Breast epithelium (tissue), 4 donors: ENCODE measurements at places on chromosomes 13 and 19. TPM values are rescaled to one million over a fixed set of nuclear protein-coding genes. Genes with fewer than 3 reads are reported as not detected.

- DNase-seq: no peak
These were observed 107.0 kb downstream of the PCDH9 start for GRCh38 chr13:67123165-67123564.

- DNase-seq: no peak
These were observed 3.9 kb downstream of the OCEL1 start for GRCh38 chr19:17229890-17230289.

DNA sequence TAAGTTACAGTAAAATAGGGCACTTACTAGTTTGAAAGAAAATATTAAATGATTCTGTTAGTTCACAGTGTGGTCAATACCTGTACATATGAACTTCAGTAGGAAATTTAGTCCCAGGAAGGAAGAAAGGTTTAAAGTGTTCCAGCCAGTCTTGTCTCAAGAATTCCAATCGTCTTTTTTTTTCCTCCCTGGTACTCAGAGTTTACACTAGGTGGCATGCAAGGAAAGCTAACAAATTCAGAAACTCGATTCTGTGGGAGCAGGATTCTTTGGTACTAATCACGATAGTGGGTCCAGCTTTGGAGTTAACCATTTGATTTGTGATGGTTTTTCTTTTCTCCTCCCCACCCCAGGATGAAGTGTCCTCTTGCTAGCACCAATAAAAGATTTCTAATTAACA is 43.6 kb downstream of the POLR1D start:
- no peak for DNase-seq

- DNase-seq: no peak
These were observed 44.1 kb upstream of the C13orf46 start for GRCh38 chr13:114017966-114018365.

GRCh38 chr13:59229401-59229800 is 934.3 kb downstream of the DIAPH3 start:
- no peak for DNase-seq

DNA sequence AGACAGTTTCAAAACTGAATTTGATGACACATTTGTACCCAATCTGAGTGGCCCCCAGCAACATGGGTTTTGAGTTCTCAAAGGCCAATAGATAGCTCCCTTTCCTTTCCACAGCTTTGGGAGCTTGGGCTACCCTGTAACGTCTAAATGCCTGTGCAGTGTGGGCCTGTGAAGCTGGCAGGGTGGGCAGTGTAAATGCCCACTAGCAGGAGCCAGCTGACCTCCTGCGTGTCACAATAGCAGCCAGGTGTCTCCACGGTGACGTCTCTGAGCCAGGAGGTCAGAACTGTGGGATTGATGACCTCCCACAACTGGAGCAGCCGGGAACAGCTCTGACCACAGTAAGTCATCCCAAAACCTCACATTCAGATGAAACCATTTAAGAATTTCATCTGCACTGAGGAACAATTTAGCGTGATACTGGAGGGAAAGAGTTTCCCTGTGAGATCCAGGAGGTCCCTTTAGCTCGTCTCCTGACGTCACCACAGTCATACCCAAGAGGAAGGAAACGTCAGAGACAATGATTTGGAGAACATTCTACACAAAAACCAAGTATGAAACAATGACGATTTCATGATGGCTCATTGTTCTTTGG is at the start of gene IPO5:
IPO5 (plus strand) TSS at position 300 of the 595 bp plus-strand sequence. CDS start 23,022 bp downstream, outside the sequence.
- DNase-seq: no peak

DNA sequence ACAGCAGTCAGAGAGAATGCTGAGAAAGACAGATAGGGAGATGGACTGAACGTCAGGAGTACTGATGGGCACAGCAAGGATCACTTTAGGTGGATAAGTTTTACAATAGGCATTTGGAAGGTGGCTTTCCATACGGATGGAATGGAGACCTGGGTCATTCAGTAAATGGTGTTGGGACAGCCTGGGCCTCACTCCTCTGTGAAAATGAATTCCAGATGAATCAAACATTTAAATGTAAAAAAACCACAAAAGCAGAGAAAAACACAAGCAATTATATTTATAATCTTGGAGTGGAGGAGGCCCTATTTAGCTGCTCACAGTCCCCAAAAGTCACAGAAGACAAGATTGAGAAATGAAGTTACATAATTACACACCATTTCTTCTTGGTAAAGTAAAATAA is 4.7 kb downstream of the IL17D start:
- DNase-seq: no peak

DNA sequence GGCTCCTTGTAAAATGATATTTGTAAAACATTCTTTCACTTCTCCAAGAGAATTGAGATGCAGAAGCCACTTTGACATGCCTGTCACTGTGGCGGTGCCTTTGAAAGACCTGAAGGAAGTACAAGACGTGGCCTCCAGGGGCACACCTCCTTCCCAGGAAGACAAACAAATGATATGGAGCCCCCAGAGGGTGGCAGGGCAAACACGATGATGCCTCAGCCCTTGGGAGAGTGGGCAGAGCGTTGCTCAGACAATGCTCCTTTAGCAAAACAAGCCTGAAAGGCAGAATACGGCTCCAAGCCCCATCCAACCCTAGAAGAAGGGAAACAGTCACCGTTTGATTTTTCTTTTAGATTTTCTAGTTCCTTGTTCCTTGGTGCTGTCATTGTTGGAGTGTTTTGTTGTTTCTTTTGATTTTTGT is 9.2 kb upstream of the ATP12A start:
- no peak for DNase-seq

DNA sequence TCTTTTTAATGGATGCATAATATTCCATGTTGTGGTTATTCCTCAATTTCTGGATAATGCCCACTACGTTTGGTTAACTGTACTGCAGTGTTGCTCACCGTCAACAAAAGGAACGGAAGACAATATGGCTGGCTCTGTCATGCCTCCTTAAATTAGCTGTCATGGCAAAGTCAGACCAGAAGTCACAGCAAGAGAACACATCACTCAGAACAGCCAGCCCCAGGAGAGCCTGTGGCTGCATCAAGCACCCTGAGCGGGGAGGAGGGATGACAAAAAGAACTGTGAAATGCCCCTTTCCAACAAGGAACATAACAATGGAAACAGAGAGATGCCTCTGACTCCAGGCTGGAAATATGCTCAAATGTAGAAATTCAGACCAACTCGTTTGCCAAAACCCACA is 366.0 kb upstream of the ZNF507 start:
- DNase-seq: no peak

- DNase-seq: no peak
These were observed 83.4 kb downstream of the ATP8A2 start for GRCh38 chr13:25455146-25455545.

DNA sequence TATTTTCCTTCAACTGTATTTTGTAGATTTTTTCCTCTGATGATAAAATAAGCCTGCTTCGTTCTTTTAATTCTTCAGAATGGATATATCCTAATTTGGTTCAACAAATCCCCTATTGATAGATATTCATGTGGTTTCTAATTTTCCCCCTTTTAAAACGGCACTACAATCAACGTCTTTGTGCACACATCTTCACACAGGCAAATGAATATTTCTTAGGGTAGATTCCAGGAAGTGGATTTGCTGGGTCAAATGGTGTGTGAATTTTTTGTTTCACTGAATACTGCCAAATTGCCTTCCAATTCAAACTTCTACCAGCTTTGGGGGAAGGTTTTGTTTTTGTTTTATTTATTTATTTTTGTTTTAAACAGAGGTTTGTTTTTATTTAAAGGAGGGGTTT is 287.2 kb downstream of the FOXO1 start:
- no peak for DNase-seq

- no peak for DNase-seq
These were observed 58.4 kb downstream of the COL4A1 start for GRCh38 chr13:110248449-110249143.

NLRP11 gene
- total RNA-seq: not detected

MATK gene
- 5.2 TPM for total RNA-seq

PRR19 gene
- total RNA-seq: 0.48 TPM

RAX2 gene
- total RNA-seq: 0.66 TPM

POMP gene
- 47.3 TPM for total RNA-seq

GJB6 gene
- not detected for total RNA-seq

ELL gene
- total RNA-seq: 22.3 TPM

KLK7 gene
- not detected for total RNA-seq
